C1 segment of cervical spinal cord (tissue), 14 donors: ENCODE measurements at places on chromosomes 12 and 14.

- DNase-seq, result no peak
These were observed 93.7 kb downstream of the KCNMB4 start for GRCh38 chr12:70459786-70460185.

DNA sequence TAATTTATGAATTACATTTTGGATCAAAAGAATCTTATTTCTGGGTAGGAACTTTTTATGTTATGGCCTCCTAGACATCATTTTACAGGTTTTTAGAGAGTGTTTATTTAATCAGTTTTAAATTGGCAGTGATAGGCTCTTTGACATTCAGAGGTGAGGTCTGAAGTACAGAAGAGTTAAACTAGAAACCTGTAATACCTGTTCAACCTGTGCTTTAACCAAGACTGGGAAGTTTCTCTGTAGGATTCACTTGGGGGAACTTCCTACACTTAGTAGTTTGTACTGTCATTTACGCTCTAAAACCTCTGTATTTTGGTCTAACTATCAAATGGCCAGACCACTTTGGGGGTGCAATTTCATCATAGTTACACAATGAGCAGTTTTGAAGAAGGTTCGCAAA lies 35.9 kb downstream of the PLEKHA5 start:
- DNase-seq, result no peak

DNA sequence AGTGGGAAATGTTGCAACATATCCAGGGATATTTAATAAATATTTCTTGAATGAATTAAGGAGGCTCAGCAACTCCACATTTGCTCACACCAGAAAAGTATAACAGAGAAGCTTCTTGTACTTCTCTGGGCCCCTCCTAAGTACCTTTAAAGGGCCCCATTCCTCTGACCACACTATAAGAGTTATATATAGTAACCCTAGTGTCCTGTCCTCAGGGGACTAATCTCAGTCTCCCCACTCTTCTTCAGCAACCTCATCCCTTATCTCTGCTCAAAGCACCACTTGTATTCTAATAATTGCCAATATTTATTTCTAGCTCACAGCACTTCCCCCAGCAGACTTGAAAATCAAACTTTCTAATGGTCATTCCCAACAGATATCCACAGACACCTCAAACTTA lies 237.1 kb downstream of the GXYLT1 start:
- no peak for DNase-seq

GRCh38 chr12:68358532-68359485 lies 26.6 kb upstream of the MDM1 start:
- no peak for DNase-seq

DNA sequence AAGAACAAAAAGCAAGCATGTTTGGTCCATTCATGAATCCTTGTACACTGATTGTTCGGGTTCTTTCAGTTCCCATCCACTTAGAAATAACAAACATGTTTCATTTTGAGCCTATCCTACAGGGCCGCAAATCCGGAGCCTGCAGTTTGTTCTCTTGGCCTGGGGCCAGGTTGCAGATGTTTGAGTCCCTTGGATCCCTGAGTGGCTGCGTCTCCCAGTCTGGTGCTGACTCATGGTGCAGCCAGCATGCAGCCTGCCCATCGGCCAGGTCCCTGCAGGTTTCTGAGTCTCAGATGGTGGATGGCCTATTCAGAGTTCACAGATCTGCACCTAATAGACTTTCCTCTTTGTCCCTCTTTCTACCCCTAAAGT lies 1.9 kb upstream of the DYNC1H1 start:
- no peak for DNase-seq

DNA sequence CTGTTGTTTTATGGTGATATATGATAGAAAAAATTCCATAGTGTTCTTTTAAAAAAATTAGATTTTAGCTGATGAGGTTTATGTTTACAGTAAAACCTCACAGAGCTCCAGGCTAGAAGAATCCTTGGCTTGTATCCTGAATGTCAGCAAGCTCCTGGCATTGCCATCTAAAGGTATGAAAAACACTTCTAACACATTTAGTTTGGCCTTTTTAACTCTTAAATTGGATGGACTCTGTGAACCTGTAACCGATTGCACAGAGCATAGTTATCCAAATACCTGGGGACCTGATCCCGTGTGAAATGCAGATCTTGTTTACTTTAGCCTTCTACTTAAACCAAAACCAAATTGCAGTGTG lies 241.1 kb upstream of the DCN start:
- no peak for DNase-seq

DNA sequence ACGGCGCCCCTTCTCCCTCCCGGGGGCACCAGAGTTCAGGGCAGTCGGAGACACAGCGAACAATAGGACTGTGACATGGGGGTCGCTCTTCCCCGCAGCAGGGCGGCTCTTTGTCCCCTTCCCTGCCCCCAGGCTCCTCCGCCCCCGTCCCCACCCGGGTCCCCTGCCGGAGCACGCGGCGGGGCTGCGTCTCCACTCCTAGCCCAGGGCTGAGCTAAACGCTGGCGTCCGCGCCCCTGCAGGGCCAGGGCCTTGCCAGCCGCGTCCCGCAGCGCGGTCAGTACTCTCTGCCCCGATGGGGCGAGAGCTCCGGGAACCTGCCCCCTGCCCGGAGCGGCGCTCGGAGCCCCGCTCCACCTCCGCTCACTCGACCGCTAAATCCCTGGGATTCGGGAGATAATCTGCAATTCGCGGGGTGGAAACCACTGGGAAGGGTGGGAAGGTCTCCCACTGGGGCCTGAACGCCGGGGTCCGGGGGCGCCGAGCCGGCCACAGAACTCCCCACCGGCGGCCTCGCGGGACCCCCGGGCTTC lies 825 bp upstream of the CCDC85C start:
- DNase-seq, result no peak

DNA sequence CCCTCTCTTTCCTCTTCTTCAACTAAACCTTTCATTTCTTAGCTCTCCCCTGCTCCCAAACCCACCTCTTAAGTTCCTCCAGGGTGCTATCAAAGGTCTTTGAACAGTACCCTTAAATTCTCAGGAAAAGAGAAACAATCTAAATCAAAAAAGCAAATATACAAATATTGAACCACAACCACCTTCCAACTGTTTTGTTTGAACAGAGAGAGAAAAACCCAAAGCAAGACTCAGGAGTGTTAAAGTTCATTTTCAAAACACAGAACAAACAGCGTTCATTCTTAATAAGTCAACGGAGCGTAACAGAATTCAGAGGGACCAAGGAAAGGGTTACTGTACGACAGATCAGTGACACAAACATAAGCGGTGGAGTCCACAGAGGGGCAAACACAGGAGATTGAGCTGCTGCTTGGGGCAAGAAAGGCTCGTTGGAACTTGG lies 73.3 kb downstream of the NDUFA12 start:
- no peak for DNase-seq

- DNase-seq, result no peak
These were observed 211.4 kb upstream of the RTL1 start for GRCh38 chr14:101114726-101115515.

GRCh38 chr12:123075646-123076171 lies 75.2 kb downstream of the PITPNM2 start:
- no peak for DNase-seq

DNA sequence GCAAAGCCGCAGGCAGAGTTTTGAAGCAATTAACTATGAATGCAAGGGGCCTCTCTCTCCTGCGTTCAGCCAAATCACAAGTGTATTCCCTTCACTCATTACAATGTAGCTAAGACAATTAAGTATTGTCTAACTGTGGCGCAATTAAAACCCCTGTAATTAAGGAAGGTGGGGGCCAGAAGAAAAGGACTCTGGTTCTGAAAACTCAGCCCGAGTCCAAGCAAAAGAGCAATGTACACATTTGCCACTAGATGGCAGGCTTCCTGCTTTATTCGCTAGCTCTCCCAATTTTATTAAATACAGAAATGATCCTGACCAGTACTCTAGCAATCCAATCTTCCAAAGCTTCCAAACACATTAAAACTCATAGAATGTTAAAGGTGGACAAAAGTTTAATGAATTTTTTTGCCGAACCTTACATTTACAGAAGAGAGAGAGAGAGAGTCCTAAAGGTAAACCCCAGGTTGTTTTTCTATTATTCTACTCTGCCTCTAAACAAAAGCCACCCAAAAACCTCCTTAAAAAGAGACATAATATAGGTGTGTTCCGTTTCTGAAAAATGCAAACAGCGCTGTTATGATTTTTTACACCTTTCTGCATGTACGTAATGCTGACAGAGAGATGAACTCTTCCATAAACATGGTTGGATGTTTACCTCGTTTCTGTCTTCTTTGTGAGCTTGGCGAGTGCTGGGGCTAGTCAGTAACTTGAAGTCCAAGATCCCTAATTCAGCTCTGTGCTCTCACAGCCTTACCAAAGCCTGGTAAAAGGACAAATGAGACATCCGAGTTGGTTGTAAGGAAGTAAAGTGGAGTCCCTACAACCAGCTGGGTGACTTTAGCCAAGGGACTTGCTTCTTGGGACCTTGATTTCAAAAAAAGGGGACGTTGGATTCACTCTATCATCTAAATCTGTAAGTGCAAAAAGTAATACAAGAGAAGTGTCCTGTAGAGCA lies 50.9 kb upstream of the VASH1 start:
- DNase-seq, result no peak

GRCh38 chr14:99380402-99380801 lies 100.3 kb downstream of the SETD3 start:
- DNase-seq, result no peak

DNA sequence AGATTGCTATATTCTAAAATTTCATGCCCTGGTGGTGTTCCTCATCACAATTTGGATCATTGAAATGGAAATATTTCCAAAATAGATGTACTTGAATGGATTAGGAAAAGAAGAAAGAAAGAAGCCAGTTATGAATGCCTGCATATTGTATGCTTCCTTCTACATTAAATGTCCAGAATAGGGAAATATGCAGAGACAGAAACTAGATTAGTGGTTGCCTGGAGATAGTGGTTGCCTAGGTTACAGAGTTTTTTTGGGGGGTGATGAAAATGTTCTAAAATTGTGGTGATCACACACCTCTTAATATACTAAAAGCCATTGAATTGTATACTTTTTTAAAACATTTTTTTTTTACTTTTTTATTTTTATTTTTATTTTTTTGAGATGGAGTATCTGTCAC lies 18.0 kb downstream of the TUBA1A start:
- DNase-seq, result no peak

- DNase-seq, result no peak
These were observed 4.7 kb upstream of the CISTR start for GRCh38 chr12:53756300-53757100.

- DNase-seq, result no peak
These were observed 193.0 kb upstream of the PWP1 start for GRCh38 chr12:107492393-107493134.

GRCh38 chr12:52631264-52631663 lies 12.9 kb upstream of the KRT73 start:
- no peak for DNase-seq

DNA sequence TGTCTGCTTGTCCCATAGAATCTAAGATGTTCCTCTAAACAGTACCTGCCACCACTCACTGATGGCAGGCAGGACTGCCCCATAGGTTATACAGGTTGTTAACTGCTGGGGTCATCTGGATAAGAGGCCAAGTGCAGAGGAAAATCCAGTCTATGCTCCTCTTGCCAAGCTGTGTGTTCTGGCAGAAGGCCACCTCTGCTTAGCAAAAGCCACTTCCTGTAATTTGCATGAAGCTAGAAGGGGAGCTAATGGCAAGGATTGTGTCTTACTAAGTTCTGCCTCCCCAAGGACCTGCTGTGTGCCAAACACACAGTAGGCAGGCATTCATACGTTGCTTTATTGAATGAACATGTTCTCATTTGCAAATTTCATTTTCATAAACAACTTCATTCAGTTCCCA lies 445.4 kb downstream of the BCL11B start:
- no peak for DNase-seq

- DNase-seq, result no peak
These were observed 136.5 kb upstream of the CRY1 start for GRCh38 chr12:107229827-107230226.

- no peak for DNase-seq
These were observed 256.5 kb upstream of the USP15 start for GRCh38 chr12:62003701-62004100.

- no peak for DNase-seq
These were observed 233.6 kb upstream of the RMST start for GRCh38 chr12:97229004-97229403.

DNA sequence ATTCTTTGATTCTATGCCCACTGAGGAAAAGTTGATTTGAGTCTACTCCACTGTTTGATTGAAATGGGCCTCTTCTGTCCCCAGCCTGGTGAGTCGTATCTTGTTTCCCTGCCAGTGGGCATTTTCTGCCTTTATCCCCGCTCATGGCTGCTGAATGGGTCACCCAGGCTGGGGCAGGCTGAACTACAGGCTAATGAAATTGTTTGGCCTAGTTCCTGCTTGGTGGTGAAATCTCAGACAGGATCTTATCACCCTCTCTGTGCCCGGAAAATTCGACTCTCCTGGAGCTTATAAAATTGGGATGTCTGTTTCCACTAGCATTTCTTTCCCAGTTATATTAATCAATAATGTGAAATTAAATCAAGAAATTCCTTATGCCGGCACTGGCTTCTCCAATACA lies 65.0 kb downstream of the CHST11 start:
- no peak for DNase-seq

- DNase-seq, result no peak
These were observed 392.7 kb downstream of the RPS29 start for GRCh38 chr14:49193332-49194065.

- DNase-seq, result no peak
These were observed 4.7 kb upstream of the EPYC start for GRCh38 chr12:91009319-91009950.
